H4 (cell line): ENCODE measurements at places on chromosomes 5 and 9.
A peak's percentile ranks its signal among the peaks of the same experiment; 100 is the strongest.

DNA sequence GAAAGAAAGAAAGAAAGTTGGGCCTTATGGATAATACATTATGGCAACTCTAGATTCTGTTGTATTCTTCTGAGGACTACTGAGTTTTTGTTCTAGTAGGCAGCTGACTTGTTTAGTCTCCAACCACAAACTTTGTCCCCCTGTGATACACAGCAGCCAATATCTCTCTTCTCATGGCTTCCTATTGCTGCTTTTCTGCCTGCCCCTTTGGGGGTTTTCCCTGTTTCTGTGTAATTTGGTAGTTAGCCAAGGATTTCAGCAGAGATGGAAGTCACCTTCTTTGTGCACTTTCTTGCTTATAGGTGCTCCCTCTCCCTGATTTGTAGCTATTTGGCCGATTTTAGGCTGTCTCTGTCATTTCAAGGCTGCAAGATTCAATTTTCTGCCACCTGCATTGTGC lies 109.6 kb downstream of the FGF1 start:
- no peak for DNase-seq

GRCh38 chr5:175872287-175873087 lies 1.1 kb downstream of the CPLX2 start:
- DNase-seq = no peak

DNA sequence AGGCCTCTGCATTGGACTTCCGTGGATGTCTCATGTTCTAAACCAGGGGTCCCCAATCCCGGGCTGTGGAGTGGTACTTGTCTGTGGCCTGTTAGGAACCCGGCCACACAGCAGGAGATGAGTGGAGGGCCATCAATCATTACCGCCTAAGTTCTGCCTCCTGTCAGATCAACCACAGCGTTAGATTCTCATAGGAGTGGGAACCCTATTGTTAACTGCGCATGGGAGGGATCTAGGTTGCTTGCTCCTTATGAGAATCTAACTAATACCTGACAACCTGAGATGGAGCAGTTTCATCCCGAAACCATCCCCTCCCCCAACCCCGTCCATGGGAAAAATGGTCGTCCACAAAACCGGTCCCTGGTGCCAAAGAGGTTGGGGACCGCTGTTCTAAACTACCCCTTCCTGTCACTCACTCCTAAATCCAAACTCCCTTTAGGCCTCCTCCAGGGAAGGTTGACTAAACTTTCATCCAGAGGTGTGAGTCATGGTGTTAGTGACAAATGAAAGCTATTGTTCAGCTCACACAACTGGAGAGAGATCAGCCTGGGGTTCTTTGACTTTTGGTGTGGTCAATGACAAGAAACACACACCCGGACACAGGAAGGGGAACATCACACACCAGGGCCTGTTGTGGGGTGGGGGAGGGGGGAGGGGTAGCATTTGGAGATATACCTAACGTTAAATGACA lies 9.5 kb downstream of the KCNV2 start:
- DNase-seq = no peak

- no peak for DNase-seq
Measured at GRCh38 chr5:93790401-93790800, 49.0 kb upstream of the POU5F2 start.

GRCh38 chr5:59813761-59814536 lies 79.6 kb downstream of the PDE4D start:
- DNase-seq = peak; percentile 93
